ACHN (cell line): ENCODE measurements at places on chromosomes 7 and 10.
A peak's percentile ranks its signal among the peaks of the same experiment; 100 is the strongest.

DNA sequence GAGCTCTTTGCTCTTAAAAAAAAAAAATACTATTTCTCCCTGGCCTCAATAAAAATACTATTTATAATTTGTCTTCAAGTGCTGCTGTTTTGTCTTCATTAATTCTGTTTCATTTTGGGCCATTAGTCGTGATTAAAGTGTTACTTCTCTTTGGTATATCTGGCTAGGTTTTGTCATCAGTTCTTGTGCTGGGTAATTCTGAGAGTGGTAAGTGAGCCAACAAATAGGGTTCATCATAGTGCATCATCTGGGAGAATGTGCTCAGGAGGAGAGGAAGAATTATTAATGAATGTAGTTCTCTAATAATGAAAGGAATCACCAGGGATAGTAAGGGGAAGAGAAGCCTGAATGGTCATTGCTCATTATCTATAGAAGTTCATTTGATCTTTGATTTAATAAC lies 70.0 kb downstream of the LCOR start:
- DNase-seq = no peak

DNA sequence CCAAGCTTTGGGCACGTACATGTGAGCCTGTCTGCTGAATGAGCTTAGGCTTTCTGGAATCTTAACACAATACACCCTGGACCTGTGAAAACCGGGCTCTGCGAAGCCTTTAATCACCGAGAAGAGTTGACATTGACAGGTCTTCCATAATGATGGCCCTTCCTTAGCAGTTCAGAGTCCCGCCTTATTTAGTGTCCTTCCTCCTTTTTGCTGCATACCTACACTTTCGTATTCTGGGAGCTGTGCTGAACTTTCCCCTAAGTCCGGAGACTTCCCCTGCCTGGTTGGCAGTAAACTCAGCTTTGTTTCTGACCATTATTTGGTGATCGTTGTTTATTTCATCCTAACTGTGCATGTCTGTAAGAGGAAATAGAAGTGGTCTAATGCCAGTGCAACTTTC lies 212.0 kb downstream of the CAMK1D start:
- DNase-seq = no peak

- DNase-seq = no peak
These were observed 98.6 kb downstream of the FAM53B start for GRCh38 chr10:124645467-124646095.

- DNase-seq = peak; percentile 87
These were observed at the start of gene ORAI2 for GRCh38 chr7:102433219-102434038. TSS of gene ORAI2 (plus strand) at chr7:102433575. CDS start at chr7:102438957, 5,382 bp downstream.

- peak; percentile 52 for DNase-seq
These were observed 29.3 kb upstream of the ADD3 start for GRCh38 chr10:109978481-109978880.

DNA sequence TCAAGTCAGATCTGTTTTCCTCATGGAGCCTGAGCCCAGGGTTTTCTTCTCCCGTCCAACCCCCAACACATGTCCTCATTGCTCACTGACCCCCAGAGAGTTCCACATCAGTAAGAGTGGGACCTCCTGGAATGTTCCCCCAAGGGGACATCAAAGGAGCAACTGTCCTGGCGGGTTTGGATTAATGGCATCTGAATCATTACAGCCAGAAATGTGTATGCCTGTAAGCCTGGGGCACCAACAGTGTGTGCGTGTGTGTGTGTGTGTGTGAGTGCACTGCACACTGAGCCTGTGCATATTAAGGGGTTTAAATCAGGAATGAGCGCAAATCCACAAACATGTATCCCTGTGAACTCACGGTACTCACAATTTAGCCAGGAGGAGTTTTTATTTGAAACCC lies 222.3 kb downstream of the PLXNA4 start:
- no peak for DNase-seq

GRCh38 chr7:29998489-29998888 lies 8.9 kb upstream of the SCRN1 start:
- no peak for DNase-seq

GRCh38 chr10:44923611-44924010 lies 12.5 kb downstream of the TMEM72 start:
- DNase-seq = no peak

GRCh38 chr7:127628445-127628844 lies 10.5 kb upstream of the PAX4 start:
- DNase-seq = no peak

- DNase-seq = no peak
These were observed 25.6 kb upstream of the TMEM196 start for GRCh38 chr7:19798986-19799385.

- DNase-seq = no peak
These were observed 358.8 kb upstream of the SEMA3C start for GRCh38 chr7:81277691-81278090.

GRCh38 chr10:44316187-44316921 lies 68.5 kb downstream of the CXCL12 start:
- DNase-seq = no peak

- DNase-seq = no peak
These were observed 3.8 kb upstream of the HOXA4 start for GRCh38 chr7:27134392-27134791.

- DNase-seq = no peak
These were observed 8.3 kb downstream of the CALD1 start for GRCh38 chr7:134787720-134788119.

DNA sequence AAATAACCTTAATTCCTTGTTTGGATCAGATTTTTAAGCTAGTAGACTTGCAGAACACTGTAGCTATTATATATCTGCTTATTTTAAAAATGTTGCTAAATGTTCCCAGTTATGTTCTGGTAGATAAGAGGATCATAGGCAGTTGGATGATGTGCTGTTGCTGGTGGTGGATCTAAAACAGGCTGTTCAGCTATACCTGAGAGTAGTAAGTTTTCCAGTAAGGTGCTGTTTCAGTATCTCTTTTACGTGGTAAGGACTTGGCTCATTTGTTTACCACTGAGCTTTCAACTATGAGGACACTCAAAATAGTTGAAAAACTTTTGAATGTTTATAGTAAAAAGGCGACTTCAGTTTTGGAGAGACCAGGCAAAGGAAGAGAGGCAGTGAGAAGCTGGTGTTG lies 180.9 kb downstream of the CDK14 start:
- no peak for DNase-seq

GRCh38 chr10:72277996-72278667 lies 4.4 kb downstream of the DDIT4 start:
- DNase-seq = no peak

DNA sequence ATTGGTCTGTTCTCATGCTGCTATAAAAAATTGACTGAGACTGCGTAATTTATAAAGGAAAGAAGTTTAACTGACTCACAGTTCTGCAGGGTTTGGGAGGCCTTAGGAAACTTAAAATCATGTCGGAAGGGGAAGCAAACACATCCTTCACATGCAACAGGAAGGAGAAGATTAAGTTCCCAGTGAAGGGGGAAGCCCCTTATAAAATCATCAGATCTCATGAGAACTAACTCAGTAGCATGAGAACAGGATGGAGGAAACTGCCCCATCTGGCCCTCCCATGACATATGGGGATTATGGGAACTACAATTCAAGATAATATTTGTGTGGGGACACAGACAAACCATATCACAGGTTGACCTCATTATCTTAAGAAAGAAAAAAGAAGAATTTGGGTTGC lies 134.5 kb downstream of the PPP1R3A start:
- DNase-seq = no peak

DNA sequence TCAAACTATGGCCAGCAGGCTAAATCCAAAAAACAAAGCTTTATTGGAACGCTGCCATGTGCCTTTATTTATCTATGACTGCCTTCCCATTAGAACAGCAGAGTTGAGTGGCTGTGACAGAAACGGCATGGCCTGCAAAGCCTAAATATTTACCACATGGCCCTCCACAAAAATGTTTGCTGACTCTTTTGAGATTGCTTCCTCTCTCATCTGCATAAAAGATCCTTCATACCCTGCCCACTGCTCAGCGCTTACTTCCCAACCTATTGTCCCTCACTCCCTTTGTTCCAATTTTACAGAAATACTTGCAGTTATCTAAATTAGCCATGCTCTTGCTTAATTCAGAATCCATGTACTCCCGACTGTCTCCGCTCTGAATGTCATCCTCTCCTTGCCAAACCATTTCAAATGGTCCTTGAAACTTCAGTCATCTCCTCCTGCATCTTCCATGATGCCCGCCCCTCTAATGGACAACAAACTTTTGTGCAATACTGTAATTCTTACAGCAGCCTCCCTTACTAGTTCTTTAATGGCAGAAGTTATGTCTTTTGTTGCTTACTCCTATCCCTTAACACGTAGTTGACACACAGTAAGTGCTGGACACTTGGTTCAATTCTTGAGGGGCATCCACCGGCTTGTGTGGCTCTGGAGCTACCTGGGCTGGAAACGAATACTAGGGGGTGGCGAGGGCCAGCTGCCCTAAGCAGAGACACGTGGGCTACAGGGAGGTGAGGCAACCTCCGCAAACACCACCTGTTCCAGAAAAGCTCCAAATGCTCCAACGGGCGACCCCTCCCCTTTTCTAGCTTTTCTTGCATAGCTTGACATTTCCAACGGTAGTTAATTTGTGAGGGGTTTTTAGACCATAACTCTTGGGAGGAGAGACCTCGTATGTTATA lies 832 bp downstream of the XRCC2 start:
- DNase-seq = peak; percentile 31

DNA sequence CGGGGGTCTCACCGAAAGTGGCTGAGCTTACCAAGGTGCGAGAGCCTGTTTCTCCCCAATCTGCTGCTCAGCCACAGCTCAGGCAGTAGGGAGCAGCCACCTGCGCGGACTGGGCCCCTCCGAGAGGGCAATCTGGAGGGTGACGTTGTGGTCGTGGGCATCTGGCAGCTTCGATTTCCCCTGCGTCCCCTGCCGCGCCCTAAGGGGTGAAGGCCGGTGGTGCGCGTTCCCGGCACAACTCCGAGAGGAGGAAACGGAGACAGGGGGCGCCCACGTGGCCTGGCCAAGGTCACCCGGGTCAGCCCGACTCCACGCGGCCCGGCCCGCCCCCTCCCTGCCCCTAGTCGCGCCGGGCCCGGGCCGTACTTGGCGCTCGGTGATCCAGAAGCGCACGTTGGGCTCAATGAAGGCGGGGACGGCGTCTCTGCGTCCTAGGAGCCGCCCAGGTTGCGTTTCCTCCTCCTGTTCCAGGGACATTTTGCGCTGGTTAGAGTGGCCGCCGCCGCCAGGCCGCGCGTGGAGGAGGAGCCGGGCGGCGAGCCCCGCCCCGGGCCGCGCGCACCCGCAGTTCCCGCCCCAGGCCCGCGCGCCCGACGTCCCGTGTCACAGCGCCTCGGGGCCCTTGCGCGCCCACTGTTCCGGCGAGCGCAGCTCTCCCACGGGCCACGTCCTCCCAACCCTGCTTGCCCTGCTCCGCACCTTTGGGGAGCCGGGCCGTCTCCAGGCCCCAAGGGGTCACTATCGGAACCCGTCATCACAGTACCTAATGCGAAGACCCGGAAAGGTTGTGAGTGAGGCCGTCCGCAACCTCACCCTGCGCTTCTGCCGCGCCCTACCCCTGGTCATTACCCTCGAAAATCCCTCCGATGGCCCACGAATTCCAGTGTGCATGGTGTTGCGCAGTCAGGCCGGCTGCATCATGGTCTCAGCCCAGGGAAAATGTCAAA lies at the start of gene SFXN4:
Gene SFXN4, minus strand, starts transcription at position 544 of the 947 bp plus-strand sequence. Its CDS starts 67 bp downstream, at position 477.
- DNase-seq = peak; percentile 69

- DNase-seq = no peak
These were observed 124.9 kb downstream of the CLEC2L start for GRCh38 chr7:139648391-139648861.

- DNase-seq = no peak
These were observed 30.9 kb downstream of the ANKRD16 start for GRCh38 chr10:5858811-5859210.

- no peak for DNase-seq
These were observed 3.5 kb upstream of the PRSS1 start for GRCh38 chr7:142745745-142746144.
